ENCODE measurements at places on chromosomes 4 and X. TPM values are rescaled to one million over a fixed set of nuclear protein-coding genes. Genes with fewer than 3 reads are reported as not detected.

The THAP9 gene
- 18.4 TPM for total RNA-seq

The PASD1 gene
- total RNA-seq, result not detected

The PRSS12 gene
- 10.8 TPM for total RNA-seq

The USP51 gene
- total RNA-seq, result 7.6 TPM

The MTMR8 gene
- 2.2 TPM for total RNA-seq

All from metanephros (tissue), 2 donors.